ENCODE measurements at places on chromosomes 6 and 20.

DNA sequence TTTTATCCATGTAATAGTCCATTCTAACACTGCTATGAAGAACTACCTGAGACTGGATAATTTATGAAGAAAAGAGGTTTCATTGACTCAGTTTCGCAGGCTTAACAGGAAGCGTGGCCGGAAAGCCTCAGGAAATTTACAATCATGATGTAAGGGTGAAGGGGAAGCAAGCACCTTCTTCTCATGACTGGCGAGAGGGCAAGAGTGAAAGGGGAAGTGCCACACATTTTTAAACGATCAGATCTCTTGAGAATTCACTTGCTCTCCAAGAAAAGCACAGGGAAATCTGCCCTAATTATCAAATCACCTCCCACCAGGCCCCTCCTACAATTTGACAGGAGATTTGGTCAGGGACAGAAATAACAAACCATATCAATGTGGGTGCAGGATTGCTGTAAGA is 859.7 kb downstream of the EPHA7 start:
- DNase-seq: no peak

DNA sequence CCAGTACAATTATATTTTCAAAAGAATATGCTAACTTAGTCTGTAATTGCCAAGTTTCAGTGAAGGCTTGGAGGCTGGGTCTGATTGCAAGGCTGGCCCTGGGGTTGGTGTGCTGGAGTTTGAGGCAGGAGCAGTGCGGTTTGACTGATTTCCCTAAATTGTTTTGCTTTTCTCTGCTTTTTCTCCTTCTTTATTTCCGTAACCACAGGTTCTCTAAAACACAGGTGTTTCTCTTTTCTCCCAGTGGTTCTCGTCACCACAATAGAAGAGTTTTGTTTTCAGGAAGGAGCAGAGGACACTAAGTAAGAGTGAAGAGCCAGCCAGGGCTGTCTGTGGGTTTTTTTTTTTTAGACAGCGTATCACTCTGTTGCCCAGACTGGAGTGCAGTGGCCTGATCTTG is 8.2 kb upstream of the SNX9 start:
- no peak for DNase-seq

- DNase-seq: no peak
Measured at GRCh38 chr6:160442151-160442550, 94.0 kb downstream of the SLC22A3 start.

- no peak for DNase-seq
Measured at GRCh38 chr6:88013015-88013414, 34.6 kb upstream of the SPACA1 start.

DNA sequence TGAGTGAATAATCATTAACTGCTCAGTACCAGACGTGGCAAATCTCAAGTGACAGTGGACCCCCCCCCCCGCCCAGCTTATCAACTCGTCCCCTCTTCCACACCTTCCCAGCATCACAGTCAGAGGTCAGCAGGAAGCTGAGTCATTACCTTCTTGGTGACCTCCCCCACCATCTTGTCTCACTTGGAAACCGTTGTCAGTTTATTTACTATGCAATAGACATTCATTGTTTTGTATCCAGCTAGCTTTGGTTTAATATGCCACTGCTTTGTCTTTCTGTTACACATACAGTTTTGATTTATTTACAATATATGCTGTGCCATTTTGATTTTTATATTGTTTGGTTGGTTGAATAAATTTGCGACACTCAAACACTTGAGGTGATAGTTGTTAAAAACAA is 158.1 kb downstream of the QKI start:
- no peak for DNase-seq

- DNase-seq: peak; percentile 80
Measured at GRCh38 chr6:169454204-169454871, 200.7 kb upstream of the THBS2 start.

- no peak for DNase-seq
Measured at GRCh38 chr6:98041921-98042320, 758.9 kb upstream of the MMS22L start.

DNA sequence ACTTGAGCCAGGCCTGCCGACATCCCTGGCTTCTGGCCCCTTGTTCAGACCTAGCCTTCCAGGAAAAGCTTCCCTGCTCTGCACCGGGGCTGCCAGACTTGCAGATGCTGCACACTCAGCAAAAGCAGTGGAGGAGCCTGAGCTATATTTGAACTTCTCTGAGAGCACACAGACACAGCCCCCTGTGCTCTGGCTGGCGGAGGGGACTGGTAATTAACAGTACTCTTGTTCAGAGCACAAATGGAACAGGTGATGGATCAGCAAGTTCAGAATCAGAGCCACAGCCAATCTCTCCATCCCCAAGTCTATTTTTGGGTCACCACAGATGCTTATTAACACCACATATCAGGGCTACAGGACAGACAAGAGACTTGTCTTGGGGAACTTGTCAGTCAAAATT is 27.6 kb upstream of the RIMS4 start:
- no peak for DNase-seq

GRCh38 chr6:74853991-74854390 is 351.9 kb downstream of the COL12A1 start:
- DNase-seq: no peak

DNA sequence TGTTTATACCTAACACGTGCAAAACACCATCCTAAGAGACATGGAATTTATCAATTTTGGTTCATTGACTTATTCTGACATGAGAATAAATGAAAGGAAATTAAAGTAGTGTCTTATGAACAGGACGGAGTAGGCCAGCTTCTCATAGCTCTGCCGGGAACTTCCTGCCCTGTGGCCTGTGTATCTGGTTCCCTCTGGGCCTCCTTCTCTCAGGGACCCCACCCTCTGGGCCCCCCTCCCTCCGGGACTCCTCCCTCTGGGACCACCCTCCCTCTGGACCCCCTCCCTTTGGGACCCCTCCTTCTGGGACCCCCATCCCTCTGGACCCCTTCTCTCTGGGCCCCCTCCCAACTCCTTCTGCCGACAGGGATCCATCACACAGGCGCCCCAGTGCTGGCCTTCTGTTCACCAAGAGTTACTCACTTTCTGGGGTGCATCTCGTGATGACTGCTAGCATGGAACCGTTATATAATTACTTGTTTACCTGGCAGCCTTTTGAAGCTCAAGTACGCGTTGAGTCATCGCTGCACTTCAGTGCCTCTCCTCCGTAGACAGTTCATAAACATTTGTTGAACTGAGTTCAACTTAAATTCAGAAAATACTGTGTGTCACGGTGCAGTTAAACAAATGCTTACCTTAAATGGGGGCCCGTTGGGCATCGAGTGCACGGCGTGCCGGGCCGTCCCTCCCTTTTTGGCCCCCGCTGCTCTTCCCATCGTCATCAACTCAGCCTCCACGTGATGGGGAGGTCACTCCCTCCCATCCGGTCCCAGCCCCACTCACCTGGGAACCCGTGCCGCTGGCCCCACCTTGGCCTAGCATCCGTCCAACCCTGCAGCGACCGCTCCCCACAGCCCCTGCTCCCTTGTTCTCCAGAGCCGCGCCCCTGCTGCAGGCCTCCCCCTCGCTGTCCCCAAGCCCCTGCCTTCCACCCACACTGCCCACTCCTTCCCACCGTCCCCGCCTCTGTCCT is 8.1 kb downstream of the CCR6 start:
- no peak for DNase-seq

- DNase-seq: peak; percentile 90
Measured at GRCh38 chr6:108737594-108738546, 110.4 kb upstream of the ARMC2 start.

- no peak for DNase-seq
Measured at GRCh38 chr6:129183681-129184301, 300.9 kb downstream of the LAMA2 start.

GRCh38 chr6:87714093-87714842 is 12.2 kb upstream of the AKIRIN2 start:
- no peak for DNase-seq

GRCh38 chr20:1724901-1725300 is 67.3 kb upstream of the SIRPG start:
- no peak for DNase-seq

GRCh38 chr6:66662721-66663507 is 955.9 kb upstream of the EYS start:
- DNase-seq: no peak
